ENCODE measurements at places on chromosomes 11 and 22.

DNA sequence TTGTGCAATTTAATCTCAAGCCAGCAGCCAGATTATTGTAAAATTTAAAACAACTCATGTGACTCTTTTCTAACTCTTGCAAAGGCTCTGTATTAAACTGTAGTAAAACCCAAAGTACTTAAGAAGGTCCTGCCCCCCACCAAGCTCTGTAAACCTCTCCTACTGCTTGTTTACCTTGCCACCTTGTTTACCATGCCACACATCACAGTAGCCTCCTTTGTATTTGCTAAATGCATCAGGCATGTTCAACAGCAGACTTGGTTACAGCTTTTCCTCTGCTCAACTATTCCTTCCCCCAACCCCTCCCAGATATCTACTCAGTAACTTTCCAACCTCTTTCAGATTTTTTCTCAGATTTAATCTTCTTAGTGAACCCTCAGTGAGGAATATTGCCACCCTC lies 861.6 kb downstream of the METTL15 start:
- no peak for DNase-seq

DNA sequence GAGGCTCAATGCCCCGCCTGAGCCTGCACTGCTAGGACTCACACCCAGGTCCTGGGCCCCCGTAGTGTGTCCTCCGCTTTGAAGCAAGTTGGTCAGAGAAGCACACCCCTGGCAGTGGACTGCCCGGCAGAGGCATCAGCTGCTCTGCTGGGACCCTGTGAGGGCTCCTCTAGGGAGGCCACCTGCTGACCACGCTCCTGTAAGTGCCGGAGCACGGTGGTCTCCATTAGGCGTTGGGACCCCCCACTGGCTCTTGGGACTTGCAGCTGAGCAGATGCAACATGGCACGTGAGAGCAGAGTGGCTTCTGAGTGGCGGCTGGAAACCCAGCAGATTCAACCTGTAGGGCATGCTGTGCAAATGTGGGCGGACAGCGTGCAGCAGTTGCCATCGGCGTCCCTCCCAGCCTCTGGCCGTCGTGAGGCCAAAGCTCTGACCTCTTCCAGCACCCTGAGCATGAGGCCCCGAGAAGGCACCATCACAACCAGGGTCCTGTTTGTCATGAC lies 16.9 kb downstream of the MRGPRG start:
- DNase-seq = no peak

DNA sequence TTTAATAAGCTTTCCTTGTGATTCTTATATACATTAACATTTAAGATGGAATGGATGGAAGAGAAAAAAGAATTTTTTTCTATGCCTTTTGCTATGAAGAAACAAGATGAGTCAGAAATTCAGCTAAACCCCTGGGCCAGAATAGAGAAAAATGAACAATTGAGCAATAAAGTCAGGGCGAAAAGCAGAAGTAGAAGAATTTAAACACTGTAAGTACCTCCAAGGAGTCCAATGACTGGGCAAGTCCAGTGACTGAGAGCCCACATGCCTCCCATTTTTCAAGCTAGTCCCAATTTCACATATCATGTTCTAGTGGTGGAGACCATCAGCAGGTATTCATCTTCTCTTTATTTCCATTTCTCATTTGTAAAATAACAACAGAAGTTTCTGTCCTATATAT lies 18.6 kb upstream of the APLP2 start:
- peak; percentile 72 for DNase-seq

DNA sequence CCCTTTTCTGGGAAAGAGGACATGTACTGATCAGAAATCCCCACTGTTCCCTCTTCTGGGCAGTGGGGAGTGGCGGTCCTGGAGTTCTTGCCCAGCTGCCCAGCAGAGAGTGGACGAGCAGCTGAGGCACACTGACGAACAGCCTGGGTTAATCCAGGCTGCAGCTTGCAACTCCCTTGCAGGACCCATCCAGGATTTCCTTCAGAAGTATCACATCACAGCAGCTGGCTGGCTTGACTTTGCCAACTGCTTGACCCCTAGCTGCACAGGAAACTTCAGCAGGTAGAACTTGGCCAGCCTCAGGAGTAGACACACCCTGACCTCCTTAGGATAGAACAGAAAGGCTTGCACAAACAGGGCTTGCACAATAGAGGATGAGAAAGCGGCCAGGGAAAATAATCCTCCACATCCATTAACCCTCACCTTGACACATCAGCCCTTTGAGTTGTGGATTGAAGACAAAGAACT lies 27.9 kb upstream of the FZD4 start:
- DNase-seq = peak; percentile 20

- no peak for DNase-seq
Observed at GRCh38 chr11:64296830-64297698, 3.1 kb upstream of the CATSPERZ start.

DNA sequence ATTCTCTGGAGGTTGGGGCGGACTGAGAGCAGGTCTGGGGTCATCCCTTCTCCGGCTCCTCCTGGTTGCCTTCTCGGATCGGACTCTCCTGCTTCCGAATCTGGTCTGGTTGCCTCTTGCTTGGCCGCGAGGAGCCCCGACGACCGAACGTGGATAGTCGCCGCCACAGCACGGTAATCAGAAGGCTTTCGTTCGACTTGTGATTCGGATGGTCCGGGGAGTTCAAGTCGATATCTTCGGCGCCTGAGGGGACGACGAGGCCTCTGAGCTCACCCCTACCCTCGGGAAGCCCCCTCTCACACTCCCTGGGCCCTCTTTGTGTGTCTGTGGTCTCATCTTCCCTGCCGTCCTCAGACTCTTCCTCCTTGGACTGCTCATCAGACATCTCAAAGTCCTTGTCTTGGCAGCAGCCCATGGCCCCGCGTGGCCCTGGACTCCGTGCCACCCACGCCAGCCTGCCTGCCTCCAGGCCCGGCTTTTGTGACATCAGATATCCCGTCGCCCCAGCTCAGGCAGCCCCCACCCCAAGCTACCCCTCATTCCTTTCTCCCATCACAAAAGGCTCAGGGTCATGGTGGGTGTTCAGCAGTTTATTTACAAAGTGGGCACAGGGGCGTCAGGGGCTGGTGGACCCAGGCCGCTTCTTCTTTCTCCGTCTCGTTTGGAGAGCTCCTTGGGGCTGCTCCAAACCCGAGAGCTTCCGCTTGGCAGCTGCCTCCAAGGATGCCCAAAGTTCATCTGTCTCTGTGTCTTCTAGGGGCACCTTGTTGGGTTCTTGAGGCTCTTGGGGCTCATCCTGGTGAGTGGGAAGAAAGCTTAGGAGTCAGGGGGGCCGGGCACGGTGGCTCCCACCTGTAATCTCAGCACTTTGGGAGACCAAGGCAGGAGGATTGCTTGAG lies at the start of gene TEX54:
TSS of gene TEX54 (minus strand) at position 506 of the 899 bp plus-strand sequence.
- no peak for DNase-seq

- DNase-seq = no peak
Observed at GRCh38 chr22:46596032-46596441, 24.1 kb upstream of the GRAMD4 start.
